ENCODE measurements at places on chromosomes 16 and 17.
A peak's percentile ranks its signal among the peaks of the same experiment; 100 is the strongest.

GRCh38 chr17:66784621-66785364 is 50.1 kb upstream of the CACNG5 start:
- no peak for DNase-seq

DNA sequence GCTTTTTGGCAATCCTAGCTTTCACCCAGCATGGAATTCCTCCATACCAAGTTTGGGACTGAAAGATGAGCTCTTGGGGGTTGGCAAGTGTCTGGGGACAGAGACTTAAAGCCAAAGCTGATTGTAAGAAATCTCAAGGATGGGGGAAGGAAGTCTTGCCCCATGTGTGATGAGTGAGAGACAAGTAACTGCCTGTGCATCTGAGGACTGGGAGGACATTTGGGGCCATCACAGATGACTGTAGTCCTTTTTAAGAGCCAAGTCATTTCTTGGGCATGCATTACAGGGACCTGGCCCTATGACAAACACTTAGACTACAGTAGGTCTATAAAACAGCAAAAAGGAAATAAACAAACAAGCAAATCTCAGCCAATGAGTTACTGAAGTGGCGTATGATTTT is 36.3 kb upstream of the CCL2 start:
- DNase-seq = no peak

- no peak for DNase-seq
These were observed 36.0 kb upstream of the EMP2 start for GRCh38 chr16:10616419-10616755.

GRCh38 chr16:81366316-81366932 is 51.7 kb downstream of the GAN start:
- DNase-seq = peak; percentile 34

DNA sequence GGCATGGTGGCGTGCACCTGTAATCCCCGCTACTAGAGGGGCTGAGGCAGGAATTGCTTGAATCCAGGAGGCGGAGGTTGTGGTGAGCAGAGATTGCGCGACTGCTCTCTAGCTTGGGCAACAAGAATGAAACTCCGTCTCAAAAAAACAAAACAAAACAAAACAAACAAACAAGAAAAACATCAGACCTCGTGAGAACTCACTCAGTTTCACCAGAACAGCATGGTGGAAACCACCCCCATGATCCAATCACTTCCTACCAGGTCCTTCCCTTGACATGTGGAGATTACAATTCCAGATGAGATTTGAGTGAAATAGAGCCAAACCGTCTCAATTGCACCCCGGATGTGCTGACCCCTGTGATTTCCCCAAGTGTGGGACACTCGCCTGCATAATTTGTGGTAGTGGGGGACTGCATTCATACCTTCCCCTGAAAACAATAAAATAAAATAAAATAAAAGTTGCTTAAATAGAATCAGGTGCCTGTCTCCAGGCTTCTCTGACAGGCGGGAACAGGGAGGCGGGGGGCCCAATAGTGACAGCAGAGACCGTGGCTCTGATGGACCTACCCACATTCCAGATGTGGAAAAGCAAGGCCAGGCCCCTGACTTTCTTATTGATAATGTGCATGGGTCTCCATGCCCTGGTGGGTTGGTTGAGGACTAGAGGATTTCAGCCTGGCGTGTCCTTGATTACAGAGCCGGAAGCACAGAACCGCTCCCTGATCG is 13.1 kb downstream of the ZSCAN10 start:
- no peak for DNase-seq

DNA sequence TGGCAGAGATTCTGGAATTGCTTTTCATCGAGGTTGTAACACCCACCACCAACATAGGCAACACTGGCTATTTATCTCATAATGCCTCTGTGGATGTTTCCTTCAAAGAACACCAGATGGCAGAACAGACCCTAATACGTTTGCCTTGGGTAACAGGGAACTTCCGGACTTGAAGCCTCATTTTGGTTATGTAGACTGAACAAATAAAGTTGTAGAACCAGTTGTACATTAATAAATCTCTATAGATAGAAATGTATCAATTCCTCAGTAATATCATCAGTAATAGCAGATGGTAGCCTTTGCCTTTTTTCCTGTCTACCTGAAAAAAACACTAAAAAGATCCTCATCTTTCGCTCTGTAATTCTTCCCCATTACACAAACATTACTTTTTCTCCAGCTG is 25.9 kb upstream of the APOH start:
- DNase-seq = peak; percentile 4

- no peak for DNase-seq
These were observed 33.9 kb upstream of the ZNF423 start for GRCh38 chr16:49889725-49890397.

GRCh38 chr16:89019511-89019910 is 42.5 kb upstream of the CBFA2T3 start:
- DNase-seq = no peak

DNA sequence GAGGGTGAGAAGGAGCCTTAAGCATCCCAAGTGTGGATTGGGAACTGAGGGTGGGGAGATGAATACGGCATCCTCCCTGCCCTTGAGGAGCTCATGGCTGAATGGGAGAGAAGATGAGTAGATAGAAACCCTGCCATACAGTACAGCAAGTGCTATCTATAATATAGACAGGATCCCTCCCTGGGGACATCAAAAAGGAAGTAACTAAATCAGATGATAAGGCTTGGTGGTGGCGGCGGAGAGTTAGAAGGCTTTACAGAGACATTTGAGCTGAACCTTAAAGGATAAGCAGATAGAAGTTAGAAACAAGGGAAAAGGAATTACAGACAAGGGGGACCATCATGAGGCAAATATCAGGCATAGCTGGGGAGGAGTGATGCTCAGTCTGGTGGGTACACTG is 67.5 kb upstream of the TMEM132E start:
- DNase-seq = no peak

- peak; percentile 12 for DNase-seq
These were observed 172.9 kb downstream of the STX8 start for GRCh38 chr17:9402590-9403199.
